ENCODE measurements at places on chromosomes 7 and 10.

GRCh38 chr10:77782328-77783061, 144.1 kb downstream of the DLG5 start:
- DNase-seq = no peak

GRCh38 chr10:130141878-130142277, 5.7 kb downstream of the GLRX3 start:
- no peak for DNase-seq

DNA sequence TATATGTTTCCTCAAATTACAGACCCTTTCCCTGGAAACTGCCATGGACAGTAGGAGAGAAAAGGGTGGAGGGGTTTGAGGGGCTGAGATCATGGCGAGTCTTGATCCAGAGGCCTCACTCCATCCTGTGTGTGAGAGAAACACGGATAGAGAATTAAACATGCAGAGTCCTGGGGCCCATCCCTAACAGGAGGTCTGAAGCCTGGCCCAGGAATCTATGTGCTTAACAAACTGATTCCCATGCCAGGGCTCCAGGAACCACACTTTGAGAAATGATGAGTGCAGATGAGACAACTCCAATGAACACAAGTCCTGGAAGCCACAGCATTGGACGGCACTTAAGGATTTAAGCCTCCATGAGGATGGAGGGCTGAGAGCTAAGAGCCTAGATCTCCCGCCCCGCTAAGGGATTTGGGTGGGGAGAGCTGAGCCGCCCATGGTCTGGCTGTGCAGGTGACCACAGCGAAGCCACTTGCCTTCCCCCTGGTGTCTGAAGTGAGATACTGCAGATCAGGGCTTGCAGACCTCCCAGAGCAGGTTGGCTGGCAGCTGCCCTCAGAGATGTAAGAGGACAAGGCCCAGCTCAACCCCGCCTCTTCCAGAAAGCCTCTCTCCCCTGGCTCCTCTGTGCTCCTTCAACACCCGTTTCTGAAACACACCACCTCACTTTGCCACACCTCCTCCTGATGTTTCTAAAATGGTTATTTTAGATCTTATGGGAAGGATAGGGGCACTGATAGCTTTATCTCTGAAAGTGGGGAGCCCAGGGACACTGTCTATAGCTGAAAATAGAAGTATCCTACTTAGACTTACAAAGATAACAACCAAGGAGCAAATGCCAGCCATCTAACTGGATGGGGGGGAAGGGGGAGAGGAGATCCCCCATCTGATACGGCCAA, 24.8 kb upstream of the EIF5AL1 start:
- peak; percentile 78 for DNase-seq

GRCh38 chr7:137932881-137933269, 69.0 kb downstream of the CREB3L2 start:
- DNase-seq = peak; percentile 77

GRCh38 chr10:133474665-133475424, 21.1 kb downstream of the SCART1 start:
- no peak for DNase-seq

- peak; percentile 73 for DNase-seq
These were observed 21.5 kb downstream of the BTAF1 start for GRCh38 chr10:91944880-91945630.

GRCh38 chr7:4713183-4713784, 31.2 kb downstream of the FOXK1 start:
- peak; percentile 73 for DNase-seq

DNA sequence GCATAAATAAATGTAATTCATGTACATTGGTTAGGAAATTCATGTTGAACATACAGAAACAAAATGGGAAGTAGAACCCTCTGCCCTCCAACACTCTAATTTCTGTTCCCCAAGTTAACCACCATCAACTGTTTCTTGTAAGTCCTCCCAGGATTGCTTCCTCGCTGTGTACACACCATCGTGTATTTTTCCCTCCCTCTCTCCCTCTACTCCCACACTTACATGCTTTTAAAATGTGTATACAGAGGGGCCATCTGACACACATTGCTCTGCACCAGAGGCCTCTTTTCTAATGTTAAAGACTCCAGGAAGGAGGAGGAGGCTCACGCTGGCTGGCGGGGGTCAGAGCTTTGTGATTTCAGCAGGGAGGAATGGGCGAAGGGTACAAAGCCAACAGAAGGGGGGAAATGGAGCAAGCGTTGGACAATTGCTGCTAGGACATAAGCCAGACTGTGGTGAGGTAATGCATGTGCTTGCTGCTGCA, 1.9 kb upstream of the EPHA1 start:
- DNase-seq = peak; percentile 41

- no peak for DNase-seq
These were observed 80.2 kb downstream of the SEMA3C start for GRCh38 chr7:80838643-80839042.

DNA sequence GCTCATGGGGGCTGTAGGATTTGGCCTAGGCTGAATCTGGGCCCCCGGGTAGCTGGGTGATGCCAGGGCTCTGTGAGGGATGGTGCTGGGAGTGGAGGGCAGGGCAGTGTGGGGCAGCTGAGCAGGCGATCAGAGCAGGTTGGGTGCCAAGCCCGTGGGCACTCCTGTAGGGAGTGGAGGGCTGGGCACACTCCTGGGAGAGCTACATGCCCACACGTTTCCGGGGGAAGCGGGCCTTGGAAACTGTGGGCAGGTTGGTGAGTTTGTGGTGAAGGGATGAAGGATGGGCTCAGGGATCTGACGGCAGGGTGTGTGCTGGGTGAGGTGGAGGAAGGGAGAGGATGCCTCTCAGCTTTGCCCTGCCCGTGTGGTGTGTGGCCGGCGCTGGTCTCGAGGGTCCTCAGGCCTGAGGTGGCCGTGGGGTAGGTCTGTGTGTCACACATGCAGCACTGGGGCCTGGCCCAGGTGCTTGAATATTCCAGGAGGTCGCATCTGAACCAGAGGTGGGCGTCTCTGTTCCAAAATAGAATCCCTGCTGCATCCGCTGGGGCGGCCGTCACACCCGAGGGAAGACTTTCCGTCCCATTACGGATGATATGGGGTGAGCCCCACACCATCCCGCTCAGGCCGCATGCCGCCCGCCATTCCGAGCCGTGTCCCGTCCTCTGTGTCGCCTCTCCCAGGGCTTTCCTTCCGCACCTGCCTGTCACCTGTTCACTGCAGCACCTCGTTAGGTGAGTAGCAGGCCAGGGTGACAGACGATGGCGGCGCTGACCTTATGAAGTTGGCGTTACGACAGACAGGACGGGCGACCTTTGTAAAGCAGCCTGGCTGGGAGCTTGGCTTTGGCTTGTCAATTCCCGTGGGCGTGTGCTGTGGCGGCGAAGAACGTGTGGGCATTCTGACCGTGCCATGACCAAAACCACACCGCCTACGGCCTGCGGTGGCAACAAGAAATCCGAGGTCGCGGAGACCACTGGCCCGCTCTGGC, 143.6 kb downstream of the ACTR3B start:
- no peak for DNase-seq

DNA sequence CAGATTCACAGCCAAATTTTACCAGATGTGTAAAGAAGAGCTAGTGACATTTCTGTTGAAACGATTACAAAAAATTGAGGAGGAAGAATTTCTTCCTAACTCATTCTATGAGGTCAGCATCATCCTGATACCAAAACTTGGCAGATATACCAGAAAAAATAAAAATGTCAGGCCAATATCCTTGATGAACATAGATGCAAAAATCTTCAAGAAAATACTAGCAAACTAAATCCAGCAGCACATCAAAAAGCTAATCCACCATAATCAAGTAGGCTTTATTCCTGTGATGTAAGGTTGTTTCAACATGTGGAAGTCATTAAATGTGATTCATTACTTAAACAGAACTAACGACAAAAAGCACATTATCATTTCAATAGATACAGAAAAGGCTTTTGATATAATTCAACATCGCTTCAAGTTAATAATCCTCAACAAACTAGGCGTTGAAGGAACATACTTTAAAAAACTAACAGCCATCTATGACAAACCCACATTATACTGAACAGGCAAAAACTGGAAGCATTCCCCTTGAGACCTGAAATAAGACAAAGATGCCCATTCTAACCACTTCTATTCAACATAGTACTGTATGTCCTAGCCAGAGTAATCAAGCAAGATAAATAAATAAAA, 807.7 kb upstream of the ZWINT start:
- no peak for DNase-seq

GRCh38 chr10:34313353-34313752, 501.7 kb downstream of the PARD3 start:
- DNase-seq = no peak

- DNase-seq = no peak
These were observed 126.7 kb upstream of the CALN1 start for GRCh38 chr7:72538856-72539255.

- DNase-seq = peak; percentile 7
These were observed 218.2 kb upstream of the PODXL start for GRCh38 chr7:131774419-131775220.

GRCh38 chr7:143381427-143382125, 431 bp downstream of the ZYX start:
- DNase-seq = peak; percentile 67

GRCh38 chr7:88307823-88308222, 1.1 kb upstream of the STEAP4 start:
- no peak for DNase-seq

- DNase-seq = no peak
These were observed 27.0 kb downstream of the MCMBP start for GRCh38 chr10:119845656-119846055.

DNA sequence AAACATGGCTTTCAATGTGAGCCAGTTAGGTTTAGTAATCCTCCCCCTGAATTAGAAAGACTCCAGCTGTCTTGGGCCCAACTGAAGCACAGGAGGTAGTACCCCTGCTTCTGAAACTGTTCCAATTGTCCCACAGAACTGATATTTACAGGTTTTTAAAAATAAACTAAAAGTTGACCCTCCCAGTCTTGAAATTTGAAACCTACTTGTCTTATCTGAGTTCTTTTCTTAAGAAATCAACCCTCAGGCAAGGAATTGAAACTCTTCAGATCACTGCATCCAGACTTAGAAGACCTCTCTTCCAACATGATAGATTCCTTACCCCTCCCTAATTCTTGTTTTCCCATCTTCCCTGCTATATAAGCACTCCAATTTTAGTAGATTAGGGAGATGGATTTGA, 13.3 kb upstream of the ARHGAP21 start:
- DNase-seq = no peak

- no peak for DNase-seq
These were observed 81.5 kb upstream of the HPS1 start for GRCh38 chr10:98528166-98528804.

DNA sequence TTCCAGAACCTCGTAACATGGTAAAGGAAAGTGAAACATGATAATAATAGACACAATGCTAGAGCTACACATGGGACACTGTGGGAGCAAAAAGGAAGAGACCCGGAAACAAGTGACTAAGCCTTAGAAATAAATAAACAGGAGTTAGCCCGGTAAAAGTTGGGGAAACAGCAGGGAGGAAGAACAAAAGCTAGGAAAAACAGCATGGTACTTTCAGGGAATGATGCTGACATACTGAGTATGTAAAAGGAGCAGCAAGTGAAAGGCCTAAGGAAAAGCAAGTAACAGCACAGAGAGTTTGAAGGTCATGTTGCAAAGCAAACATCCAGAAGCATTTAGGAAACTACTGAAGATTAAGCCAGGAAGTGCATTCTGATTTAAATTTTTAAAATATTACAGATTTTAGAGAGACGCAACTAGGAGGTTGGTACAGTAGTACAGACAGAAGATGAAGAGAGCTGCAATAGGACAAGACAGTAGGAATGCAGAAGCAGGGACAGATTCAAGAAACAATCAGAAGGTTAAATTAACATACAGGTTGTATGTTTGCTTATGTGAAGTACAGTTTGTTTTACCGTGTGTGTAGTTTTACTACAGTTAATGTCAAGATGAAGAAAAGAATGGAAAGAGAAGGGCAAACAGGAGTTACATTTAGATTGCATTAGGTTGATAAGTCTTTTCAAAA, 63.7 kb downstream of the ARHGAP12 start:
- DNase-seq = no peak

DNA sequence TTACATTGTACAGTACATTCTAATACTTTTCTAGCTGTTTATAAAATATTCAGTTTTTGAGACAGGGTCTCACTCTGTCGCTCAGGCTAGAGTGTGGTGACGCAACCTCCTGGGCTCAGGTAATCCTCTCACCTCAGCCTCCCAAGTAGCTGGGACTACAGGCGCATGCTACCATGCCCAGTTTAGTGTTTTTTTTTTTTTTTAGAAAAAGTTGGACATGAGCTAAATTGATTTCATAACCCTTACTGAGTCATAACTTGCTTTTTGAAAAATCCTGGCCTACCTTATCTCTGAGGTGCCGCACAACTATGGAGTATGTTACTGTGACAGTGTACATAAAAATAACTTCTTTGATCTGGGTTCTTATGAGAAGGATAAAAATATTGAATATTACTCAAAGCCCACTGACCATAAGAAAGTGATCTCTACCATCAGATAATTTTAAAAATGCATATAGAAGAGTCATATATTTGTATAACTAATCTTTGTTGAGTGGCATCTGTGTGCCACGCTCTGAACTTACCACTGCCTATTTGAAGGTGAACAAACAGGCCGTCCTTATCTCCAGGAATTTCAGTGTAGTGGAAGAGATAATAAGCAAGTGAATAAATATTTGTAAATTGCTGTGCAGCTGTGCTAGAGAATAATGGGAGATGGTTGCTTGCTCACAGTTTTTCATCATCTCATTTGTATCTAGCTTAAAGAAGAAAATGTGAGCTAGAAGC, 73.2 kb downstream of the PPP1R9A start:
- peak; percentile 76 for DNase-seq

DNA sequence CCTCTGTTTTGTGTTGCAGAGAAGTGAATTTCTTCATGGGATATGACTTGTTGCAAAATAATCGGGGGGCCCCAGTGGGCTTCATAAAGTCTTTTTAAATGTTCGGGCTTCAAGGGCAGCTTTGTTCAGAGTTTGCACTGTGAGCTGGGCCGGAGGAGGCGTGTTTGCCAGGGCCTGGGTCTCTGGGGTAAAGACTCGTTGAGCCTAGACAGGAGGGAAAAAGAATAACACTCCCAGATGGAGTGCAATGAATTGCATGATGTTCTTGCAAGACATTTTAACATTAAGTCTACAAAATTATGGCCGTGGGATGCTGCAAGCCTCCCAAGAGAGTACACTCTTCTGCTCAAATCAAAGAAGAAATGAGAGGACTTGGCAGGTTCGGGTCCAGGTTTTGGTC, 23.6 kb downstream of the BMPER start:
- no peak for DNase-seq

DNA sequence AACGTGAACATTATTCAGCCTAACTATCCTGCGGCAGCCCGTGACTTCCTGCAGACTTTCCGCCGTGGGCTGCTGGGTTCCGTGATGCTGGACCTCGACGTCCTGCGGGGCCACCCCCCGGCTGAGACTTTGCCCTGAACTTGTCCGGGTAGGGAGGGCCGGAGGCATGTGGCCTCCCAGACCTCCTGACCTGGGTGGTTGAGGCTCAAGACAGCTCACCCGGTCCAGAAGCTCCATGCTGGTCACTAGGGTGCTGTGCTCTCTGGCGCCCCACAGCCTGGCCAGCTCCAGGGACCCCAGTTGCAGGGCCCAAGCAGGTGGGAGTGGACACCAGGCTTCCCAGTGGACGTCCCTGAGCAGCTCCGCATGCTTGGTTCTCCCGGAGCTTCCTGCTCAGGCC, 4.4 kb downstream of the SPRN start:
- no peak for DNase-seq

Measured in amniotic epithelial cell (primary cell).